Amniotic epithelial cell (primary cell): ENCODE measurements at places on chromosomes 1 and 21.

- no peak for DNase-seq
These were observed 41.6 kb upstream of the SLC2A1 start for GRCh38 chr1:43000271-43000670.

GRCh38 chr1:229732061-229732460 lies 106.0 kb downstream of the URB2 start:
- no peak for DNase-seq

- peak; percentile 44 for DNase-seq
These were observed 45.0 kb upstream of the KIRREL1 start for GRCh38 chr1:157948312-157949073.

DNA sequence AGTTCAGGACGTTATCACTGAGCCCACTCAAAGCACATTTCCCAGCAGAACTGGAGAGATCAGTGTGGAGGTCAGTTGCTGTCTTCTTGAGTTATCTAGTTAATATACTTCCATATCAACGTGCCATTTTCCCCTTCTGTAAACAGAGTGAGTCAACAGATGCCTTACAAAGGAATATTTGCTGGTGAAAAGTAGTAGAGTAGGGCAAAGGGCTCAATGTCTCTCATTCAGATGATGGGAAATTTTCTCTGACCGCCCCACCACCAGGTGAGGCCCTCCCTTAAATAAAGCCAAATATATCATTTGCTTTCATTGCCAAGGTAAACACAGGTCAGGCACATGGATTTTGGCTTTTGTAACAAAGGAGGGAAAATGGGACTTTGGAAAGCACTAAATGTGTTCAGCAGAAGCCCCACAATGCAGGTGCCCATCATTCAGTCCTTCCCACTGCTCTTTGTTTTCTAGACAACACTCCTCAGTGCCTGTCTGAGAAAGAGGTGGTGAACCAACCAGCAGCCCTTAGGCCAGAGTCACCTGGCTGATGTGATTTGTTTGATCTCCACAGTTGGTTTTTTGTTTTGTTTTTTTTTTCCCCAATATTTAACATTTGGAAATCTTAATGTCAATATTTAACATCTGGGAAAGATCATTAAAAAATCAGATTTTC lies 40.5 kb upstream of the SAMD13 start:
- peak; percentile 18 for DNase-seq

- DNase-seq, result no peak
These were observed 5.7 kb downstream of the TAL1 start for GRCh38 chr1:47226121-47226838.

DNA sequence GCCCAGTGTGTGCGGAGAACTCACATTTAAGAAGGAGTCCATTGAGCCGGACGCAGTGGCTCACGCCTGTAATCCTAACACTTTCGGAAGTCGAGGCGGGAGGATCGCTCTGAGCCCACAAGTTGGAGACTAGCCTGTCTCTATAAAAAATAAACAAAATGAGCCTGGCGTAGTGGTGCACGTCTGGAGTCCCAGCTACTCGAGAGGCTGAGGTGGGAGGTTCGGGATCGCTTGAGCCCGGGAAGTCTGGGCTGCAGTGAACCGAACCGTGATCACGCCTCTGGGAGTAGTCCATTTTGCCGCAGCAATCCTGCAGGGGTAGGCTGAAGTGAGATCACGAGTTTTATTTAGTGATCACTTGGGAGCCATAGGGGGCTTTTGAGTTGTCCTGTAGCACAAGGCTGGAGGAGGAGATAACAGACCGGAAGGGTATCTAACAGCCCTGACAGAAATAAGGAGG lies 497 bp upstream of the FUCA1 start:
- DNase-seq, result peak; percentile 26

- DNase-seq, result no peak
These were observed 1.5 kb upstream of the ARHGEF10L start for GRCh38 chr1:17538010-17538409.

GRCh38 chr1:195568389-195568788 lies 1039.9 kb downstream of the KCNT2 start:
- no peak for DNase-seq

- DNase-seq, result no peak
These were observed 41.1 kb upstream of the DUSP10 start for GRCh38 chr1:221782970-221783369.

DNA sequence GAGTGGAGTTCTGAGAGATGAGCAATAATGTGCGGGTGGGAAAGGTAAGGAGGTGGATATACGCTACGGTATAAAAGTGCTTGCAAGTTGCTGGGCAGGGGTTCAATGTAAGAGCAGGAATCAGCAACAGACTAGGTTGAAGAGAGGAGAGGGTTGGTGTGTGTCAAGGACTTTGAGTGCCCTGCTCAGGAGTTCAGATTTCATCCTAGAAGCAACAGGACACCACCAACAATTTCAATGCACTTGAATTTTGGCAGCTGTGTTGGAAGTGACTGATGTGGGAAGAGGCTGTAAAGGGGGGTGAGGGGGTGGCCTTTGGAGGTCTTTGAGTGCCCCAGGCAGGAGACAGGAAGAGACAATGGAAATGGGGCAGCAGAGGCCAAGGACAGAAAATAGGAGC lies 57.3 kb downstream of the RHOU start:
- no peak for DNase-seq

DNA sequence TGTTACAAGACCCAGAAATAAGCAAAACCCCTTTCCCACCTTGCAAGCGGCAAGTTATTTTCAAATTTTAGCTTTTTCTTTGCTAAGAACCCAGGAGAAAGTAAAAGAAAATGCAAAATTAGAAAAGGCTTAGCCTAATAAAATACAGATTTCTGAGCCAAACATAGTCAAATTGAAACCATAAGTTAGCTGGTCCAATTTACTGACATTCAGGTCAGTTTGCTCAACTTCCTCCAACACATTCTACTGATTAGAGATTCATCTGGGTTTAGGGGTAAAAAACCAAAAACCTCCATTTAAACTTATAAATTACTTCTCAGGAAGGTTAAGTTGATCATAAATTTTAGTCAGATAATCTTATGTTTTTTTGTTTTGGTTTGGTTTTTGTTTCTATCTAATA lies 701.8 kb upstream of the CXADR start:
- no peak for DNase-seq

- DNase-seq, result no peak
These were observed 1.5 kb upstream of the ATP1A2 start for GRCh38 chr1:160114085-160114484.
